ENCODE measurements at places on chromosomes 12 and 14.
A peak's percentile ranks its signal among the peaks of the same experiment; 100 is the strongest.

GRCh38 chr12:116656306-116656705 is 81.6 kb downstream of the SPRING1 start:
- DNase-seq: no peak

DNA sequence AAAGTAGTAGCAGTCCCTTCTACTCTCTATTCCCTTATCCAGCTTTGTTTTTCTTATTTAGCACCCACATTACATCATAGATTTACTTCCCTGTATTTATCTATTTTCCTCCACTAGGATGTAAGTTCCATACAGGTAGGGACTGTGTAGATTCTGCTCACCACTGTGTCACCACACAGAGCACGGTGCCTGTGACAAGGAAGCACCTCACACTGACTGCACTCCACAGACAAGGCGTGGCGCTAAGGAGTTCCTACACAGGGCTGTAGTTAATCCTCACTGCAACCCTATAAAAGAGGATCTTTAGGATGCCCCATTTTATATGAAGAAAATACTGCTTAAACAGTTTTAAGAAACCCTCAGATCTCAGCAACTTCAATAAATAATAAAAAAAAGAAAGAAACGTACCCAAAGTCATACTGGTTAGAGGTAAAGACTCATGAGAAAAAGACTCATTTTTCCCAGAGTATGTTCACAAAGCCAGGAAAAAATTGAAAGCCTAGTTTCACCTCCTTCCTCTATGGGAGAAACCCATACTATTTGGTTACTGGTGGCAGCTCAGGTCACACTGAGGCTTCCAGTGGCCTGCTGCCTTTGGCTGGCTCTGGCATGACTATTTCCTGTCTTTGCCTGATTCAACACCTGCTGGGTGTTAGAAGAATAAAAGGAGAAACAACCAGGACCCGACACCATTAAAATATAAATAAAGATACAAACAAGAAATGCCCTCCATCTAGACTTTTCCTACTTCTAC is 36.9 kb downstream of the RAD9B start:
- no peak for DNase-seq

DNA sequence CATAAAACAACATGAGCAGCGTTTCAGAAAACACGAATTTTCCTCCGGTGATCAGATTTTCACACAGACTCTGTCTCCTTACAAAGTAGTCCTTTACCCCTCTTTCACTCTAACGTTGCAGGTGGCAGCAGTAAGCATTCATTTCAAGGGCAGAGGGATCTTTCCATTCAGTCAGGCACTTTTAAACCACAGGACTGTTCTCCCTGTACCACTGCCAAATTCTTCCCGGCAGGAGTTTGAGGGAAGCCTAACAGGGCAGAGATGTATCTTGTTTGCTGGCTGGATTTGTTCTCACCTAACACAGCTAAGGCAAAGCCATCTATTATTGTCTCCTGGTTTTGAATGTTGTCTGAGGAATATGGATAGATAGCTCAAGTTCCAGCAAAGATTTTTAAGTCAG is 1187.3 kb upstream of the SEL1L start:
- DNase-seq: no peak

- DNase-seq: no peak
Observed at GRCh38 chr14:96272777-96273473, 16.9 kb downstream of the BDKRB1 start.

- DNase-seq: no peak
Observed at GRCh38 chr12:7612851-7613250, 52.9 kb downstream of the APOBEC1 start.

DNA sequence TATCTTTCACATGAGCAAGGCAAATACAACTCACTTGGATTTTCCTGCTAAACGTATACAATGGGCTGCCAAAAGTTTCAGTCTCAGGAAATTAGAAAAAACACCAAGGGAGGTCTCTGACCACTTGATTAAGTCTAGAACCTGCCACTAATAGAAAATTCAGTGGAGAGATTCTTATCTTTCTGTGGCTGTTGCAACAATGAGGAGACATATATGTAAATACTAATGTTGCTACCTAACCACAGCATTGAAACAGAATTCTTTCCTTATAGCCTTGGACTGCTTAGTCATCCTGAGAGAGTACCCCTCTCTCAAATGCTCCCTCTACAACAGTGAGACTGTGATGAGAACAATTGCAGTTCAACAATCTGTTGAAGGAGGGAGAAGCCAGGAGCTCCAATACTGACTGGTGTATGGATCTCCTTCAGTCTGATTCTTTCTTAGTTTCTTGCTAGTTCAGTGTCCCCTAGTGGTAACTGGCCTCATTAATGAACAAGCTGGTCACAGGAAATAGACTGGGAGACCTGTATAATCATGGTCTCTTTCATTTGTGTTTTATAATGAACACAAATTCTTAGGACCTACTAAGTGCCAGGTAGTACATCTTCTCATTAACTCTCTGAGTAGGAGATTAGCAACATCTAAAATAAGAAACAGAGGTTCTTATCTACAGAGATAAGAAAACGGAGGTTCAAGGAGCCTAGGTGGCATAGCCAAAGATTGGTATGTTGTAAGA is 164.5 kb downstream of the SLC38A4 start:
- DNase-seq: peak; percentile 68

DNA sequence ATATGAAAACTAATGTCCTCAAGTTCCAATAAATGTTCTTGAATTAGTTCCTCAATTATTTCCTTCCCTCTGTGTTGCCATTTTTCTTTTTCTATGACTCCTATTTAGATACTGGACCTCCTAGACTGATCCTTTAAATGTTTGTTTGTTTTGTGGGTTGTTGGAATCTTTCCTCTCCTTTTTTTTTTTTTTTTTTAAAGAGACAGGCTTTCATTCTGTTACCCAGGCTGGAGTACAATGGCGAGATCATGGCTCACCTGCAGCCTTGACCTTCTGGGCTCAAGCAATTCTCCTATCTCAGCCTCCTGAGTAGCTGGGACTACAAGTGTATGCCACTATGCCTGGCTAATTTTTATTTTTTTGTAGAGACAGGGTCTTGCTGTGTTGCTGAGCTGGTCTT is 9.6 kb downstream of the PRKAG1 start:
- no peak for DNase-seq

- DNase-seq: no peak
Observed at GRCh38 chr14:70982200-70982599, 74.9 kb downstream of the PCNX1 start.

All from AG20443 (cell line).